ENCODE measurements at places on chromosomes 6 and 20. TPM values are rescaled to one million over a fixed set of nuclear protein-coding genes. Genes with fewer than 3 reads are reported as not detected.

MUCL3 gene
- not detected for total RNA-seq

MOG gene
- total RNA-seq = not detected

SLC22A23 gene
- 14.8 TPM for total RNA-seq

FAM217B gene
- 21.3 TPM for total RNA-seq

COL21A1 gene
- not detected for total RNA-seq

OVOL2 gene
- total RNA-seq = not detected

RNF146 gene
- total RNA-seq = 15.6 TPM

GHRH gene
- total RNA-seq = not detected

TNFRSF21 gene
- 0.44 TPM for total RNA-seq

GRCh38 chr6:154709621-154710020 is 23.6 kb upstream of the SCAF8 start:
- no peak overlapping the region for H3K4me3 ChIP-seq
- DNase-seq = no peak
- H3K4me1 ChIP-seq = no peaks in the 10 kb centered on the region
- H3K27ac ChIP-seq = no peak overlapping the region

DNA sequence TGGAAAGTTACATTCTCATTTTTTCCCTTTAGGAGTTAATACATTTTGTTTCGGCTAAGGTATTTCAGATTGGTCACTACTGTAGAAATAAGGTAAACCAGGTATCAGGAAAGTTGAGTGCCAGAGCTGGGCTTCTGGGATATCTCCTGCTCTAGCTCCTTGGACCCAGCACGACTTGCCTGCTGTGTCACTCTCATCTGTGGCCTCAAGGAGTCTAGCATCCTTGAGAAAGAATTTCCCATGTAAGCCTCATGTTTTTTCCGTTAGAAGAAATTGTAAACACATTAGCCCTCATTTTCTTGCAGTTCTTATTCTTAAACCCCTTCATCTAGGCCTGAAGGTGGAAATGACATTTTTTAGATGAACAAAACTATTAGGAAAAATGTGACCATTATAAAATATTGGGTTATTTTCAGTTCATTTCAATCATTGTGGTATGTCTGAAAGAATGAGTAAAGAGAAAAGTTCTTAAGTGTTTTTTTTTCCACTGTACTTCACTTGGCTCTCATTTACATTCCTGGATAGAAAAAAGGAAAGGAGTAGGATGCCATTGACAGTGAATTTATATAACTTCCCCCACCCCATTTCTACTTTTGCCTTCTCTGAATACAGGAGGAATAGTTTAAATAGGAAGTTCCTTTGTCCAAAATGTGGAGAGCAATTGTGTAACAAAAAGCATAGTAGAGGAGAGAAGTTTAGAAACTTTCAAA is 46.7 kb downstream of the CD2AP start:
- H3K4me1 ChIP-seq = peaks cover 2% of the 10 kb centered on the region
- peaks cover 2% of the 10 kb centered on the region for H3K36me3 ChIP-seq
- DNase-seq = no peak
- H3K4me3 ChIP-seq = no peak overlapping the region
- no peaks in the 10 kb centered on the region for H3K27me3 ChIP-seq

DNA sequence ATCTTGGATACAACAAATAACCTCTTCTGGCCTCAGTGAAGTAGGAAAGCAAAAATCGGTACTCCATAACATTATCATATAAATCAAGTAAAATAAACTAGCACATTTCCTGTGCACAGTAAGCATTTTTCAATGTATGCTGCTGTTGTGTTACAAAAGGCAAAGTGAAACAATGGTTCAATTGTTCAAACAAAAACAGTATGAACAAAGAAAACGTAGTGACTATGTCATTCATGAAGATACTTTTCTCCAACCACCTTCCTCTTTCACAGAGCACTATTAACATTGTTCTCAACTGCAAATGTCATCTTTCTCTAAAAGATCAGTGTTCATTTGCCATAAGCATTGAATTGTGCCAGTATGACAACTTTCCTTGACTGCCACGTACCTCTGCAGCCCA is 318.6 kb upstream of the PRDM1 start:
- no peak overlapping the region for H3K27ac ChIP-seq
- no peak overlapping the region for H3K4me3 ChIP-seq
- H3K36me3 ChIP-seq = no peaks in the 10 kb centered on the region
- H3K27me3 ChIP-seq = no peaks in the 10 kb centered on the region

- no peak for DNase-seq
- H3K27ac ChIP-seq = no peak overlapping the region
- no peaks in the 10 kb centered on the region for H3K27me3 ChIP-seq
Observed at GRCh38 chr6:27111743-27112142, 135.8 kb upstream of the PRSS16 start.

DNA sequence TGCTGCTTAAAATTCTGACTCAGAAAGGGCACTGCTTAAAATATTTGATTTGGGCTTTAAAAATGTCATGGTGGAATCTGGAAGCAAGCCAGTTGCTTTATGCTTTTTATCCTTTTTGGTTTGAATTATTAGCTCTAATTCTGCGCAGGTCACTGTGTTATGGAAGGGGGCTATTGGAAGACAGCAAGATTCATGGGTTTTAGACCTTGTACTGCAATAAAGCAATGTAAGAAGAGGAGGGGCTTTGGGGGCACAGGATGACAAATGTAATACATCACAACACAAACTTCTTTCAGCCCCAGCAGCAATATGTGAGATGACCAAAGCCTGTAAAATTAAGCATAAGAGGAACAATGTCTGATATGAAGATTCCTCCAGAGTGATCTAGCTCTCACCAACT is 68.4 kb downstream of the TFAP2B start:
- H3K4me1 ChIP-seq = no peaks in the 10 kb centered on the region
- no peak for DNase-seq
- no peak overlapping the region for H3K4me3 ChIP-seq
- no peaks in the 10 kb centered on the region for H3K27me3 ChIP-seq
- no peak overlapping the region for H3K27ac ChIP-seq

DNA sequence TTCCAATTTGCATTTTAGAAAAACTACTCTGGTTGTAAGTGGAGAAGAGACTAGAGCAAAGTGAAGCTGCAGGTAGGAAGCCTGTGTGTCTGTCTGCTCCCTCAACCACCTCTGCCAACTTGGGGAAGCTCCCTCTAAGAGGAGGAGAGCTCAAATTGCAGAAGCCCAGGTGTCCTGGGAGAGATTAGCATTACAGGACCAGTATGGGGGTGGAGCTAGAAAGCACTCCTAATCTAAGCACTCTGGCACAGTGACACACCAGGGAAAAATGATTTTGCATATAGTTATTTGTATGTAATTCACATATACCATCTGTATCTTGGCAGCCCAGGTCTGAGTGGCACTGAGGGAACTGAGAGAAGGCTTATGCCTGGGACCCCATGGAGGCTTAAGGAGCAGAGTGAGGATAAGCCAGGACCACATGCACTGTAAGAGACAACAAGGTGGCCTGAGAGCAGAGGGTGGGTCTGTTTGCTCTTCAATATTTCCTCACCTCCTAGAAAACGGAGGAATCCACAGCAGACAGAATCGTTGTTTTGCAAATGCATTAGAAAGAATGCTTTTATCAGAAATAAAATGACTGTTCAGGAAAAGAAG is 13.6 kb downstream of the GSTA2 start:
- DNase-seq = no peak
- H3K27me3 ChIP-seq = peaks cover 4% of the 10 kb centered on the region
- H3K27ac ChIP-seq = no peak overlapping the region
- no peaks in the 10 kb centered on the region for H3K4me1 ChIP-seq
- no peaks in the 10 kb centered on the region for H3K36me3 ChIP-seq

DNA sequence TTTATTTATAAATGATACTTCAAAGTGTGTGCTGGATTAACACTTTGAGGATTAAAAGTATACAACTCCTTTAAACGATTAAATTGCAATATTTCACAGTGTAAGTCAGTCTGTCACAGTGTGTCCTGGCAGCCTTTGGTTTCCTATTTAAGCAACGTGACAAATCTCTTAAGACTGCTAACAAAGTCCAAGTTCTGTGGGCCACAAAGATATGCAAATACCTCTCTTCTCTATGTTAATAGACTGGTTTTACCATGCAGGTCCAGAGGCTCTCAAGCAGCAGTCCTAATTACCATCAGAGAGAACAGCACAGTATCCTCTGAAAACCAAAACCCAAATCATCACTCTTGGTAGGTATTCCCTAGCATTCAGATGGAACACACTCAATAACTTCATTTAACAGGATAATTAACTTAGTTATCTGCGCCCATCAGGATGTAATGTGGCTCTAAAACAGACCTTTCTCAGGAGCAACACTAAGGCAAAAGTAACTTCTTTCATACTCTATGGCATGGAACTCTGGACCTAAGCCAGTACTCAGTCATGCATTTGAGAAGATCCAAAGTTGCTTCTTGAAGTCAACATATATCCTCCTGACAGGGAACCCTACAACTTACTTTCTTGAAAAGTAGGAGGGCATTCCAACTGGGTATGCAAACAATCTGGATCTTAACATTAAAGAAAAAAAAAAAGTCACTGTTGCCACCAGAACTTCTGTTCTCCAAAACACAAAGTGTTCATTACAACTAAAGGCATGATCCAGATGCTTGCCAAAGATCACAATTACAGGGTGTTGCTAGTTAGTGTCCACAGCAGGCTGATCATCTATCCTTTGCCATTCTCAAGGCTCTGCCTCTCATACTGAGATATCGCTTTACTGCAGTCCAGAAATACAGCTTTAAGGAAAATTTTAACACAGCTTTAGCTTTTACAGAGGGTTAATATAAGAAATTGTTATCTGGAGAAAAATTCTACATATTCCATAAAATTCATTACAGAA is 53.2 kb downstream of the MAN1A1 start:
- no peak for DNase-seq
- no peak overlapping the region for H3K4me3 ChIP-seq
- H3K27me3 ChIP-seq = no peaks in the 10 kb centered on the region
- no peaks in the 10 kb centered on the region for H3K36me3 ChIP-seq

DNA sequence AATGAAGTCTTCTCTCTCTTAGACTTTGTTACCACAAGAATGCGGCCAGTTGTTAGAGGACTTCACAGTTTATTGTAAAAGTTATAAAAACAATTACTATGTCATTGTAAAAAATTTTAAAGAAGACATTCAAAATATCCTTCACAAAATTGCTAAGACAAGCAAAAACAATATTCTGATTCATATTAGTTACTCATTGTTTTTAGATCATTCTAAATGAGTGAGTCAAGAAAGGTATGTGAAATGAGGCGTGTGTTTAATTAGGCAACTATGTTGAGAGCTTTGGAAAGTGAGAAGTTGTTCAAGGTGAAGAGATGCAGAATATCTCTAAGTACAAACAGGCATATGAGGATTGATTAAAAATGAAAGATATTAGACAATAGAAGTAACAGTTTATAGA is 875.3 kb downstream of the EYS start:
- H3K27me3 ChIP-seq = no peaks in the 10 kb centered on the region
- no peaks in the 10 kb centered on the region for H3K36me3 ChIP-seq
- no peak overlapping the region for H3K4me3 ChIP-seq
- no peaks in the 10 kb centered on the region for H3K4me1 ChIP-seq

GRCh38 chr6:33786736-33787135 is 2.2 kb downstream of the LEMD2 start:
- peaks cover 35% of the 10 kb centered on the region for H3K36me3 ChIP-seq
- H3K27ac ChIP-seq = no peak overlapping the region
- peaks cover 41% of the 10 kb centered on the region for H3K4me1 ChIP-seq
- DNase-seq = no peak
- no peak overlapping the region for H3K4me3 ChIP-seq

DNA sequence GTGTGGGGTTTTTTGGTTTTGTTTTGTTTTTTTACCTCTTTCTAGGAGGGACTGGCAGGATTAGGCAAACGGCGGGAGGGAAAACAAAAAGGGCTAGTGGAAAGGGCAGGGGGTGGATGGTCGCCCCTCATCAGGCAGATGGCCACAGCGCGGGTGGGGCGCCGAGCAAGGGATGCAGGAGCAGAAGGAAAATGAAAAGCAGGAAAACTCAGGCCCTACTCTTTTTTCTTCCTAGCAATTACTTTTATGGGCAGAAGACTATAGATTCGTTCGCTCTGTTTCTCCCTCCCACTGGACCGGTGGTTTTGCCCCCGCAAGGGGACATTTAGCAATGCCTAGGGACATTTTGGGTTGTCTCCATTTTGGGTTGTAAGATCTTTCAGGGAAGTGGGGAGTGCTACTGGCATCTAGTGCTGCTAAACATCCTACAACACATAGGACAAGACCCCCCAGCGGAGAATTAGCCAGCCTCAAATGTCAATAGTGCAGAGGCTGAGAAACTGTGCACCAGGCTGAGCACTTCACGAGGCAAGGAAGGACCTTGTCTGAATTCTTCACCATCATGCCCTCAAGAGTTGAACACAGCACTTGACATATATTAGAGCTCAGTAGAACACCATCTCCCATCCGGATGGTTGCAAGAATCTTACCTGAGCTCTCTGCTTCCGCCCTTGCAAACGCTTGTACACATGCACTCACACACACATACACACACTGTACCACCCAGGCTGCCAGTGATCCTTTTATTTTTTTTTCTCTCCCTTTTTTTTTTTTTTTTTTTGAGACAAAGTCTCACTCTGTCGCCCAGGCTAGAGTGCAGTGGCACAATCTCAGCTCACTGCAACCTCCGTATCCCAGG is 4.8 kb upstream of the ZMYND8 start:
- H3K36me3 ChIP-seq = no peaks in the 10 kb centered on the region
- peaks cover 53% of the 10 kb centered on the region for H3K4me1 ChIP-seq
- no peak for DNase-seq
- H3K27ac ChIP-seq = no peak overlapping the region
- no peaks in the 10 kb centered on the region for H3K27me3 ChIP-seq

- DNase-seq = peak; percentile 46
- no peak overlapping the region for H3K27ac ChIP-seq
- H3K36me3 ChIP-seq = no peaks in the 10 kb centered on the region
Observed at GRCh38 chr20:44683263-44684046, 31.7 kb upstream of the CCN5 start.

GRCh38 chr6:33410711-33411631 is at the start of gene PHF1:
PHF1 (plus strand) TSS chr6:33411014; CDS start chr6:33412264, 1,250 bp downstream.
- H3K4me1 ChIP-seq = peaks cover 4% of the 10 kb centered on the region
- DNase-seq = peak; percentile 80
- H3K36me3 ChIP-seq = peaks cover 39% of the 10 kb centered on the region
- no peaks in the 10 kb centered on the region for H3K27me3 ChIP-seq
- peak within 1 kb of the TSS; percentile 71 for H3K4me3 ChIP-seq

DNA sequence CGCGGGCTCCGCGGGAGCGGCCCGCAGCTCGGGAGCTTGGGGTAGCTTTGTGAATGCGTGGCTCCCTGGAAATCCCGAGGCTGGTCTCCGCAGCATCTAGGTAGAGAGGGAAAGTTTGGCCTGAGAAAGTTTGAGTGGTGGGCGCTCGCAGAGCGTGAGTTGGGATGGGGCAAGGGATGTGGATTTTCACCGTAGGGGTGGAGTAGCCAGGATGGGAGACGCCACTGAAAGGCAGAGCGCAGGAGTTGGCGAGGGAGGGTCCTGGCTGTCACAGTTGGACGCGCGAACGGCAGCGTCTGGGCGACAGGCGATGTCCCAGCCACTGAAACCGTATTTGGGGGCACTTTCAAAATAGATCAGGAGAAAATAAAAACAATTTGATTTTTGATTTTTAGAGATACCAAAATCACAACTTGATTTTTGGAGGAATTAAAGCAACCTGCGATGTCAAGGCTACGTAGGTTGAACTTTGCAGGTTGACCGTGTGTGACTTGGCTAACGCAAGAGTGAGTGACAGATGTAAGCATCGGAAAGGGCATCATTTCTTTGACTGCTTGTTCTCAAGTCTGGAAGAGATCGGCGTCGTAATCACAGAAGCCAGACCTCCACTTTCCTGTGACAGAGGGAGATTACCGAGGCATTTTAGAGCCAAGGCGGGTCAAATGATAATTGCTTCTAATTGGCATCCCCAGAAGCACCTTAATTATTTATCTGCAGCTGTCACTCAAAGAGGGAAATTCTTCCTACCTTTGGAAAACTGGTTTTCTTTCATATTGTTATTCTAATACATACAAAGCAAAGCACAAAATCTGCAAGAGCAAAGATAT is 646 bp downstream of the HEY2 start:
- peaks cover 12% of the 10 kb centered on the region for H3K4me1 ChIP-seq
- DNase-seq = no peak
- H3K36me3 ChIP-seq = no peaks in the 10 kb centered on the region
- H3K27ac ChIP-seq = no peak overlapping the region
